ENCODE measurements at places on chromosomes 7 and 10.

GRCh38 chr7:140196361-140197217, 19.8 kb upstream of the KDM7A start:
- DNase-seq: peak; percentile 31

DNA sequence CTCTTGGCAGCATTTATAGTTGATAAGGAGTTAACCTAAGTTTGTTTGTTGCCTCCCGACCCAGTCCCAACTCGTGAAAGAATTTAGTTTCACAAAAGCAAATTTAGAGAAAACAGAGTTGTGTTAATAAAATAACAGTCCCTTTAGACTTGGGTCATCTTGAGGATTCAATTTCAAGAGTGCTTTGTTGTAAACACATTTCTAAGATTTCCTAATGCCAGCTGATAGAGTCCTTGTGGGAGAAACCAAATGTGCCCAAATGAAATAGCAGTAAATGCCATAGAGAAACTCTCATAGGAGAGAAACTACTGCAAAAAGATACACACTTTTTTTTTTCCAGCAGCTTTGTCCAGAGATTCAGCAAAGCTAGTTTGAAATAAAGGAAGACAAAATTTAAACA, 211.3 kb upstream of the BMPER start:
- DNase-seq: no peak

GRCh38 chr10:73076360-73077183, 20.1 kb downstream of the P4HA1 start:
- peak; percentile 84 for DNase-seq

GRCh38 chr7:29369909-29370488, 175.4 kb downstream of the CHN2 start:
- DNase-seq: no peak

GRCh38 chr7:54955296-54955695, 63.5 kb upstream of the EGFR start:
- no peak for DNase-seq

- peak; percentile 57 for DNase-seq
Measured at GRCh38 chr7:24907311-24907886, 72.6 kb downstream of the OSBPL3 start.

GRCh38 chr7:65301007-65301406, 72.6 kb upstream of the ZNF92 start:
- DNase-seq: no peak

- DNase-seq: no peak
Measured at GRCh38 chr10:6842722-6843121, 262.6 kb upstream of the PRKCQ start.

GRCh38 chr10:71304914-71305313, 14.1 kb upstream of the SLC29A3 start:
- no peak for DNase-seq

- DNase-seq: no peak
Measured at GRCh38 chr7:74466196-74466813, 12.6 kb downstream of the GTF2IRD1 start.

- DNase-seq: no peak
Measured at GRCh38 chr10:28721318-28721951, 44.1 kb downstream of the BAMBI start.

- DNase-seq: no peak
Measured at GRCh38 chr7:110283056-110283455, 807.9 kb upstream of the LRRN3 start.

DNA sequence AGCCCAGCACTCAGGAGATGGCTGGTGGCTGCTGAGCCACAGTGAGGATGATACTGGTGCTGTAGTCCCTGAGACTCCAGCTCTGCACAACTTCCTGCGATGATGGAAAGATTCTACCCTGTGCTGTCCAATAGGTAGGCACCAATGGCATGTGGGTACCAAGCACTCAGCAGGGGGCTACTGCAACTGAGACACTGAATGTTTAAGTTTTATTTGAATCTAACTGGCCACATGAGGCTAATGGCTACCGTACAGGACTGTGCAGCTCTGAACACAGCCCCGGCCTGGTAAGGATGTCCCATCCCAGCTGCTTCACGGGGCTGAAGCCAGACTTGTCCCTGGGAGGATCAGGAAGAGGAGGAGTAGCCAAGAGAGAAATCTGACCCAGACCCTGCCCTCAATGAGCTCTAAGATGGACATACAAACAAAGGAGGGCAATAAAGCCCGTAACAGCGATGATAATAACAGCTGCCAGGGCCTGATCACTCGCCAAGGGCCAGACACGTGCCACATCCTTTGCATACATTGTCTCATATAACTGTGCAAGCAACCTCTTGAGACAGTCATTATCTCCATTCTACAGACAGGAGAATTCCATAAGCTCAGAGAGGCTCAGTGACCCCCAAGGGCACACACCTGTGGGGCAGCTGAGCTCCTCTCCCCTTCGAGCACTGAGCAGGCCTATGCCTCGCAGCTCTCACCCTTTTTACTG, 3.8 kb downstream of the GPRIN2 start:
- DNase-seq: no peak

DNA sequence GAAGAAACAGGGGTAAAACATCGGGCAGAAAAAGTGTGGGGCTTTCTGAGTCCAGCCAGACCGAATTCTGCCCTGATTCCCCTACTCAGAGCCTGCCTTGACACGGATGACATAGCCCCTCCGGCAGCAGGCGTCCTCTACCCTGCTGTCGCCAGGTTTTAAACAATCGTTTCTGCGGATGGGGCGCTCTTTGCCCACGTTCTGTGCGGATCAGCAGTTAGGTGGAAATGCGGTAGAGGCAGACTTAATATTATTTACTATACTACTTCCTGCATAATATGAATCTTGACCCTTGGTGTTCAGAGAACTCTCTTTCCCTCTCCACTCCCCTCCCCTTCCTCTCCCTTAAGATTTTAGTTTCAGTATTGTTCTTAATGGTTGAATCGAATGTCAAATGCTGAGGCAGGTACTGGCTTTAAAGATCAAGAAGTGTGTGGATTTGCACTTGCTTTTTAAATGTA, 2.4 kb downstream of the GATA3 start:
- DNase-seq: no peak

- DNase-seq: no peak
Measured at GRCh38 chr7:17071866-17072265, 190.1 kb upstream of the AGR3 start.

GRCh38 chr10:117496616-117497028, 45.9 kb upstream of the EMX2 start:
- DNase-seq: peak; percentile 83

GRCh38 chr7:100434297-100435144, 1.8 kb downstream of the PPP1R35 start:
- DNase-seq: no peak

DNA sequence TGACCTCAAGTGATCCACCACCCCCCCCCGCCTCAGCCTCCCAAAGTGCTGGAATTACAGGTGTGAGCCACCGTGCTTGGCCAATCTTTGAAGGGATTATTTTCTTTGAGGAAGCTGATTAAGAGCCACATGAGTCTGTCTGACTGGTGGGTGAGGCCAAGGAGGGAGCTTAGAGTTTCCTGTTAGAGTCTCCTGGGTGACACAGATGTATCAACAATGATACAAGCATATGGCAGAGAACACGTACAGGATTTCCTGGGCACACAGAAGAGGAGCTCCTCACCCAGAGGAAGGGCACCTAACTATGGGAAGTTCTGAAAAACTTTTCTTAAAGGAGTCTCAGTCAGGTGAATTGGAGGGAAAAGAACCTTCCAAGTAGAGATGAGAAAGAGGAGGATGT, 69.4 kb downstream of the GOLGA7B start:
- DNase-seq: no peak

DNA sequence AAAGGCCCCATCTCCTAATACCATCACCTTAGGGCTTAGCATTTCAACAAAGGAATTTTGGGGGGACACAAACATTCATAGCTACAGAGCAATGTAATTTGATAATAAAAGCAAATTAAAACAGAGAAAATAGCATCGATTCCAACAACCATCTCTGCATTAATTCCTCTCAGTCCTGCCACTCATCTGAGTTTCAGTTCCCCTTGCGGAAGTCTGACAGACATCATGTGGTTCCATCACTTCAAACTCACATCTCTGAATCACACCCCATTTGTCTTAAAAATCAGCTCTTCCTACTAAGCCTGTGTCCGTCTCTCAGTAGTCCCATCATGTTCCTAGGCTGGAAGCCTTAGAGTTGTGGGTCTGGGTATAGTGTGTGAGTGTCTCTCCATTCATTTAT, 3.6 kb downstream of the ADCK2 start:
- no peak for DNase-seq

DNA sequence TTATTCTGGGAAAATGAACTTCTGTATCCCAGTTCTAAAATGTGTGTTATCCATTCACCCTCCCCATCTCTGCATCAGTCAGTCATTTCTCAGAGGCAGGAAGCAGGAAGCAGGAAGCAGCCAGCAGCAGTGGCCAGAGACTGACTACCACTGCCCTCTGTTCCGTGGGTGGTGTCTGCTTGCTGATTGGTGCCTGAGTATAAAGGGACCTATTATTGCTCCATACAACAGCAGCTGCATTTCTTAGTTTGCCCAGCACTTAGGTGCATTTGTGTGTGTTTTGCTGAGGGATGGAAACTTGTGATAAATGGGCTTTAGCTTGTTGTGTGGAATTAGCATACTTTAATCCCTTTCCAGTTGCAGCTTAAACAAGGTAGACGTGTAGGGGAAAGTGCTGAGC, 582.2 kb downstream of the SORCS1 start:
- DNase-seq: peak; percentile 29

- DNase-seq: no peak
Measured at GRCh38 chr7:126696256-126697038, 556.3 kb downstream of the GRM8 start.

- DNase-seq: peak; percentile 77
Measured at GRCh38 chr7:34107276-34107675, 201.9 kb downstream of the BMPER start.

DNA sequence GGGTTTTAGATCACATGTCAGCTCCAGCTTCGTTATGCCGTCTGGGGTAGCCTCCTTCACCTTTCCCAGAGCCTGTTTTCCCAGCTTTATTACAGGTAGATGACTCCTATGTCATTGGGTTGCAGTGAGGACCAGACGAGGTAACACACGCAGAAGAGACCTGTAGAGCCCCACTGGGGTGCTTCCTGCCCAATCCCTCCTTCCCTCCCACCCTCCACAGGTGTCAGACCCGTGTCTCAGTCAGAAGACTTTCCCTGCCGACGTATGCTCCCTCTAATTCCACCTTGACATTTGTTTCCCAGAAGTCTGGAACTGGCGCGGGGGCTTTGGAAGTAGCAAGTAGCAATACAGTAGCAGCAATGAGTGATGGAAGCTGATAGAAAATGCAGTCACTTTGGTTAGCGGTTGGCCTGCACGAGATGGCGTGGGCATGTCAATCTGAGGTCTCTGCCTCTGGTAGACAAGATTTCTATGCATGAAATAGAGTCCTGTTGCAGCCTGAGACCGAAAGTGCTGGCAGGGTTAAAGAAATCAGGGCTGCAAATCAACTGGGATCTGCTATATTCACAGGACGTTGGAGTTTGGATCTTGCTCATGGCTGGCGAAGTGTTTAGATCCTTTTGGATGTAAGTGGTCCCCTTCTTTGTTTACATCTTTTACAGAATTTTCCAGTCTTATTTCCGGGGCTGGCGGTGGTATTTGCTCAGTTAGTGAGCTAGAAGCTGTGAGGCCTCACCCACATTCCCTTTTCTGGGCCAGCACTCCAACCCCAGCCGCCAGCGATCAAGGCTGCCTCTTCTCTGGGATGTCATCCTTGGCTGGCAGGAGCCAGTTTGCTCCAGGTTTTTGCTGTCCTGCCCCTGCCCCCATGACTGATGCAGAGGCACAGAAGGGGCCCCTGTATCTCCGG, 78.3 kb upstream of the KMT2C start:
- DNase-seq: no peak

GRCh38 chr10:116715341-116715740, 27.0 kb downstream of the HSPA12A start:
- DNase-seq: no peak

- no peak for DNase-seq
Measured at GRCh38 chr7:128458956-128459355, 3.3 kb downstream of the HILPDA start.

GRCh38 chr7:40232242-40232893, 97.6 kb downstream of the SUGCT start:
- peak; percentile 75 for DNase-seq

DNA sequence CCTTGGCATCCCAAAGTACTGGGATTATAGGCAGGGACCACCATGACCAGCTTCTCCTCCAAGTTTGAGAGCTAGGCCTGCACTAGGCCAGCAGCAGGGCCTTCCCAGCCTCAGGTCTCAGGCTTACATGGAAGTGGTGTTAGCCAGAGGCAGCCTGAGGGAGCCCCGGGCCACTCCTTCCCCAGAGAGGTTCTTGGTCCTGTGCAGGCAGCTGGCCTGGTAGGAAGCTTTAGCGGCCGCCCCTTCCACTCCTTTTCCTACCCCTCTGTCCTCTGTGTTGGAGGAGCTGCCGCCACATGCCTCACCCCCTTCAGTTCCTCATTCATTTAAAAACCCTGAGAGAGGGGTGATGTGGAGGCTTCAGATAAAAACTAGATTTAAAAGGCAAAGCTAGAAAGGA, 40.3 kb downstream of the TSPAN15 start:
- DNase-seq: no peak

GRCh38 chr7:131412031-131412430, 84.4 kb downstream of the MKLN1 start:
- DNase-seq: no peak

GRCh38 chr7:23893942-23894891, 184.2 kb downstream of the STK31 start:
- DNase-seq: peak; percentile 23

DNA sequence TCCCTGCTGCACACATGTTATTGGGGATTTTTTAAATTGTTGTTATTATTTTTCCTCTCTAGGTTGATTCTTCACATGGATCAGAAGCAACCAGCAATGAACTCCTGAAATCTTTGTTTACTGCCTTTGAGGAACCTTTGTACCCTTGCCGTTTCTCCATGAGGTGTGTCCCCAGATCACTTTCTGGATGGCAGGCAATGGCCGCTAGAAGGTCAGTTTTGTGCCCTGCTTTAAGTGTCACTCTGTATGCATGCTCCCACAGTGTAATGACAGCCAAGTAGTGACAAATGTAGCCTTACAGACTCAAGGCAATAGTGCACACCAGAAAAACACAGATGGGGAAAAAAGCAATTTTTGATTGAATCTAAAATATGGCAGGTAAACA, 47.7 kb upstream of the NRP1 start:
- DNase-seq: no peak
